Heart right ventricle (tissue), 16 donors: ENCODE measurements at places on chromosomes 3 and 15. TPM values are rescaled to one million over a fixed set of nuclear protein-coding genes. Genes with fewer than 3 reads are reported as not detected.

- H3K27me3 ChIP-seq: peaks cover 7% of the 10 kb centered on the region
- H3K4me1 ChIP-seq: peaks cover 4% of the 10 kb centered on the region
- H3K4me3 ChIP-seq: no peak overlapping the region
- no peak overlapping the region for H3K27ac ChIP-seq
- DNase-seq: no peak
- no peaks in the 10 kb centered on the region for H3K36me3 ChIP-seq
Observed at GRCh38 chr3:170726976-170727661, 141.2 kb upstream of the SLC7A14 start.

- H3K4me1 ChIP-seq: no peaks in the 10 kb centered on the region
- H3K36me3 ChIP-seq: no peaks in the 10 kb centered on the region
- peak overlapping the region; percentile 81 for H3K27ac ChIP-seq
- no peak overlapping the region for H3K4me3 ChIP-seq
- H3K27me3 ChIP-seq: no peaks in the 10 kb centered on the region
Observed at GRCh38 chr3:179732661-179733348, 80.0 kb downstream of the USP13 start.

DNA sequence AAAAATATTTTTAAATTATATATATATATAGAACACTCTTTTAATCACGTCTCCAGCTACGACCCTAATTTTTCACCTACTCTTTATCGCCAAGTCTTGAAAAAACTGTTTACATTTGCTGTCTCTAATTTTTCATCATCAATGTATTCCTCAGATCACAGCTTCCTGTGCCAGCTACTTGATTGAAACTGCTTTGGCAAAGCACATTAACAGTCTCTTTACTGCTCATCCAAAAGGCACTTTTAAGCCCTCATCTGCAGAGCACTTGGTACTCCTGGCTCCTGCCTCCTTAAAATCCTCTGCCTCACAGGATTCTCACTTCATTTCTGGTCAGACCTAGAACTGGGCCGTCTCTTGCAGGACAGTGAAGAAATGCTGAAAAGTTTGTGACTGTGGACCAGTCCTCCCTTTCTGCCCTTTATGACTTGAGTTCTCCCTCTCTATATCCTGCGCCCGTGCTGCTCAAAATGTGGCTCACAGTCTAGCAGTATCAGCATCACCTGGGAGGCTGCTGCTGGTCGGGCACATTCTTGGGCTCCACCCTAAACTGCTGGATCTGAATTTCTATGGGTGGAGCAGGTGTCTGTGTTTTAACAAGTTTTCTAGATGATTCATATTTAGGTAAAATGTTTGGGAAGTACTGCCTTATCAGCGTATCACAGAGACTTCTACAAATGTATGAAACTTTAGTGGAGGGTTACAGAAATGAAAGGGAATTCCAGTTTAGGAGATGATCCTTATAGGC, 196.8 kb downstream of the ADAMTSL3 start:
- no peak overlapping the region for H3K27ac ChIP-seq
- no peak overlapping the region for H3K4me3 ChIP-seq
- H3K4me1 ChIP-seq: peaks cover 18% of the 10 kb centered on the region

DNA sequence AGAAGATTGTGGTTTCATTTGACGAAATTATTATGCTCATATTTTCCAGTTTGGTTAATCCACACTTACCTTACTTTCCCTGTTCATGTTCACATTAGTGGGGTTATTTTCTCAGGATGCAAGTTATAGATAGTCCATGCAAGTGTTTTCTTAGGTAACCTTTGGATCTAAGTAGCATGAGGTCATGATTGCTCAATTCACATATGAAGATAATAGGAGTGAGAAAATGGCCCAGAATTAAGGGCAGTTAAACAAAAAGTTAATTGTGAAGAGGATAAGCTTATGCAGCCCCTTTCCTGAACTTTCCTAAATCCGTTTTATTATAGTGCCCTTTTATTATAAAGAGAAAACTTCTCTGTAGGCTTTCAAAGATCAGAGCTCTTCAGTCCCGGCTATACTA, 83.4 kb downstream of the CD200R1L start:
- H3K27me3 ChIP-seq: no peaks in the 10 kb centered on the region
- H3K36me3 ChIP-seq: no peaks in the 10 kb centered on the region
- no peak overlapping the region for H3K27ac ChIP-seq
- no peak for DNase-seq

DNA sequence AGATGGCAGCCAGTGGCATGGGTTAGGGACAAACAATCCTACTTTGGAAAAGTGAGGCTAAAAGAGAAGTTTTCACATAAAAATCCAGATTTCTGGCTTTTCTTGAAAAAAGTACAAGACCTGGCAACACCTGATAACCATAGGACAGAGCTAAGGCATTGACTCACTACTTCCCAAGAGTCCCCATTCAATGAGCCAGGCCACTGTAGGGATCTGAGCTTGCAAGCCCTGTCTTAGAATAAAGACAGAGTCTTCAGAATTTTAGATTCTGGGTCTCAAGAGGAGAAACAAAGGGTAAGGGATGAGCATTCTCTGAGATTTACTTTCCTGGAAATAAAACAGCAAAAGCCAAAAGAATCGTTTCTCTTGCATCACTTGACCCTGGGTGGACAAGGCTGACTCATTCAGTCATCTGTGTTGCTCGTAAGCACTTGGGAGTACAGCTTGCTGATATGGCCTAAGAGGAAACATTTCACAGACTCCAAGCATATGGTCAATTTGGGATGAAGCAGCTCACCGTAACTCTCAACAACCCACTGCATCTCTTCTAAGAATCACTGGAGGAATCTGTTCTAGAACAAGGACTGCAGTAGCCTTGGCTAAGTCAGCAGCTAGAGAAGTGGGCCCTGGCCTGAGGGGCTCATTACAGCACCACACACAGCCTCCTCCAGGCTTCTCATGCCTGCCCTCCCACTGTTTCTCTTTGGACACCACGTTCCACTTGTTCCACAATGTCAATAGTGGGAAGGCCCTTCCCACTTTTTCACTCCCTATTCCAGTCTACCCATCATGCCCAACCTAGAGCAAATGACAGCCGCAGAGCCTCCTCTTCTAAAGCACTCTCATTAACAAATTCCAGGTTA, 86.2 kb downstream of the RFTN1 start:
- peak overlapping the region; percentile 73 for H3K27ac ChIP-seq
- H3K36me3 ChIP-seq: peaks cover 3% of the 10 kb centered on the region
- peaks cover 40% of the 10 kb centered on the region for H3K4me1 ChIP-seq
- H3K27me3 ChIP-seq: no peaks in the 10 kb centered on the region

- no peaks in the 10 kb centered on the region for H3K4me1 ChIP-seq
- peak; percentile 67 for DNase-seq
- H3K27me3 ChIP-seq: no peaks in the 10 kb centered on the region
- no peaks in the 10 kb centered on the region for H3K36me3 ChIP-seq
Observed at GRCh38 chr3:14216257-14217048, 37.8 kb downstream of the LSM3 start.

The SLC51B gene
- not detected for total RNA-seq

DNA sequence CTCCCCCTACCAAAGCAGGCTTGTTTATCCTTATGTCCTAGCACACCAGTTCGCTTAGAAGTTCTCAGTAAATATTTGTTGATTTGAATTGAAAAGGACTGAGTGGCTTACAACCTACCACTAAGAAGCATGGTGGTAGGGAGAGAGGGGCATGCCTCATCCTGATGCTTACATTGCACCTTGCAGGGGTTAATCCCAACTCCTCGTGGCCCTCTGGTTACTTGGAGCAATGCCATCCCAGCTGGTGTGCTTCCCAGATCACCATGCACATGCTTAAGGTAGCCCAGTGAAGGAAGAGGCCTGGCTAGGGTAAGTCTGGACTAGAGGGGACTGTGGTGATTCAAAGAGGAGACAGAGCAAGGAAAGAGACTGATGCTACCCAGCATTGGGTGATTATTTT, 253.3 kb downstream of the CLSTN2 start:
- no peaks in the 10 kb centered on the region for H3K36me3 ChIP-seq
- no peak overlapping the region for H3K27ac ChIP-seq
- no peak overlapping the region for H3K4me3 ChIP-seq
- H3K4me1 ChIP-seq: peaks cover 12% of the 10 kb centered on the region
- DNase-seq: peak; percentile 12
- no peaks in the 10 kb centered on the region for H3K27me3 ChIP-seq

DNA sequence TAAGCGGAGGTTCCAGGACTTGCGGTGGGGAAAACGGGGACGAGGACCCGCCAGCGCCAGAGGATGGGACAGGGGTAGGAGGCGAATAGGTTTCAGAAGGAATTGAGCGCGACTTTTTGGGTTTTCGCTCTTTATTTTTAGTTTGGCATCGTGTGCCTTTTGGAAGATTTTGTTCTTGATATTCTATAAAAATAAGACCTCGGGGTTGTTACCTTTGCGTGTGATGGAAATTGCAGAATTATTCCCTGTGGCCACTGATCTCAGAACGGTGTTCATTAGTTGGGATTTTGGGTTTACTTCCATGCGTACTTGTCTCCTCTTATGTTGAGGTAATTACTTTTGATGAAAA, 453 bp upstream of the CCDC14 start:
- H3K27ac ChIP-seq: peak overlapping the region; percentile 79
- no peaks in the 10 kb centered on the region for H3K36me3 ChIP-seq
- DNase-seq: no peak
- no peaks in the 10 kb centered on the region for H3K27me3 ChIP-seq
- H3K4me3 ChIP-seq: peak overlapping the region; percentile 76

DNA sequence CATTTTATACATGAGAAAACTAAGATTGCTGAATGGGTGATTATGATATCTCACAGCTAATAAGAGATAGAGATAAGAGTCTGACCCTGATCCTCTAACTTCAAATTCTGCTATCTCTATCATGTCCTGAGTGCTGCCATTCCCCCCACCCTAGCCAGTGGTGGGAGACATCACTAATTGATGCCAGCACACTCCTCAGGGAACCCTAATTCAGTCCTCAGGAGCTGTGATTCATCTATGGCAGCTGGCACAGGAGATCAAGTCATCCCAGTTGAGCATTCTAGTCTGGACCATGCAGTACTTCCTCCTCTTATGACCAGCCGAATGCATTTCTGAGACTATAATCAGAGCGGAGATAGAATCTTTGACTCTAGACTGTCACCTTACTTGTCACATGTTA, 71.9 kb downstream of the SYNM start:
- H3K4me1 ChIP-seq: peaks cover 42% of the 10 kb centered on the region
- no peak for DNase-seq
- no peaks in the 10 kb centered on the region for H3K27me3 ChIP-seq
- H3K4me3 ChIP-seq: no peak overlapping the region

GRCh38 chr3:185630182-185630622, 44.1 kb downstream of the SENP2 start:
- H3K27ac ChIP-seq: peak overlapping the region; percentile 48
- peaks cover 9% of the 10 kb centered on the region for H3K4me1 ChIP-seq
- H3K36me3 ChIP-seq: peaks cover 41% of the 10 kb centered on the region
- H3K27me3 ChIP-seq: no peaks in the 10 kb centered on the region
